Stimulated activated CD8-positive, alpha-beta memory T cell treated with anti-CD3 and anti-CD28 coated beads, Interleukin-15, amount 100 ng/mL, for 1 hour (primary cell): ENCODE measurements at places on chromosomes 12 and 14.

- no peak for DNase-seq
Observed at GRCh38 chr12:54213079-54213478, 24.3 kb upstream of the SMUG1 start.

DNA sequence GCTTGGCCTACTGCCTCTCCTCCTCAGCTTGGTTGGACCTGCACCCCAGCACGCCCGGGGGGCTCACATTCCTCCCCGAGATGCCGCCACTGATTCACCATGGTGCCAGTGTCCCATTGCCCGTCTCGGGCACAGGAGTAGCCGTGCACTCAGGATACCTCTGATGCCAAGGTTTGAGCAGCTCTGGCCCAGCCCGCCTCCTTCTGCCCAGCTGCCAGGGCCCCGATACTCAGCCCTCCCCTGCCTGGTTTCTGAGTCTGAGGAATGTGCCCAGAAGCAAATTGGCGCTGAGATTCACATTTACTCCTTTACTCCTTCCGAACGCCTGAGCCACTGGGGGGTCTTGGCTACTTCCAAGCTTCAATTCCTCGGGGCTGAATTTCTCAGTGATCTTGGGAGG is 63.5 kb downstream of the NINJ2 start:
- no peak for DNase-seq

- no peak for DNase-seq
Observed at GRCh38 chr14:38171197-38171596, 36.5 kb upstream of the SSTR1 start.

GRCh38 chr14:71538288-71538687 is 393.9 kb upstream of the RGS6 start:
- no peak for DNase-seq

DNA sequence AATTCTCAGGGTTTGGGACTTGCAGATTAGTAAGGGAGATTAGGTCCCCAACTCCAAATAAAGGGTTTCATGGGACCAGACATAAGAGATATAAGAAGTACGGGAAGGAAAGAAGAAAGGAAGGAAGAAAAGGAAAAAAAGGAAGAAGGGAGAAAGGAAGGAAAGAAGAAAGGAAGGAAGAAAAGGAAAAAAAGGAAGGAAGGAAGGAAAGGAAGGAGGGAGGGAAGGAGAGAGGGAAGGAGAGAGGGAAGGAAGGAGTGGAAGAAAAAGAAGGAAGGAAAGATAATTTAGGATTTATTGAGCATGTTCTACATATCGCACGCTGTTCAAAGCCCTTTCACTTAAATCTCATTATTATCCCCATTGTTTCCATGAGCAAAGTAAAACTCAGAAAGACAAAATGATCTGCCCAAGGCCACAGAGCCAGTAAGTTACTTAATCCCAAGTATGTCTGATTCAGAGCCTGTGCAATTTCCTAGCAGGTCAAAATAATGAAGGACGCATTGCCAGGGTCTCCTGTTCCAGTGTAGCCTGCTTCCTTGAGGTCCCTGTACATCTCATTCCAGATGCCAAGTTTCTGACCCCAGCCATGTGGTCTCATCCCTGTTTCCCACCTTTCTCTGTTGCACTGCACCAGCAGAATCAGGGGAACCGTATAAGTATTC is 3.9 kb upstream of the HDAC7 start:
- DNase-seq, result no peak

GRCh38 chr12:123094349-123095077 is 56.4 kb downstream of the PITPNM2 start:
- no peak for DNase-seq

GRCh38 chr12:115709540-115710011 is 567.9 kb downstream of the MED13L start:
- DNase-seq, result no peak
